ENCODE measurements at places on chromosomes 13 and 19. TPM values are rescaled to one million over a fixed set of nuclear protein-coding genes. Genes with fewer than 3 reads are reported as not detected.

- DNase-seq: no peak
Observed at GRCh38 chr13:60108589-60108988, 55.1 kb downstream of the DIAPH3 start.

DNA sequence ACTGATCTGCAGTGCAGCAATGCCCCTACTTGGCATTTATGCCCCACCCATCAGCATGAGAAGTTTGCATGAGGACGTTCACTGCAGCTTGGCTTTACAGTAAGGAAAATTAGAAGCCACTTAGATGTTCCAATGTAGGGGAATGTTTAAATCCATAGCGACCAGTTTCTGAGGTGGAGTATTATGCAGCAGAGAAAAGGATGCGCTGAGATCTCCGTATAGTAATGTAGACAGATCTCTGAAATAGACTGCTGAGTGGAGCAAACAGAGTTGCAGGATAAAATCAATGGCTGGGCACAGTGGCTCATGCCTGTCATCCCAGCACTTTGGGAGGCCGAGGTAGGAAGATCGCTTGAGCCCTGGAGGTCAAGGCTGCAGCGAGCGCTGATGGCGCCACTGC is 10.1 kb downstream of the PGPEP1 start:
- no peak for DNase-seq

DNA sequence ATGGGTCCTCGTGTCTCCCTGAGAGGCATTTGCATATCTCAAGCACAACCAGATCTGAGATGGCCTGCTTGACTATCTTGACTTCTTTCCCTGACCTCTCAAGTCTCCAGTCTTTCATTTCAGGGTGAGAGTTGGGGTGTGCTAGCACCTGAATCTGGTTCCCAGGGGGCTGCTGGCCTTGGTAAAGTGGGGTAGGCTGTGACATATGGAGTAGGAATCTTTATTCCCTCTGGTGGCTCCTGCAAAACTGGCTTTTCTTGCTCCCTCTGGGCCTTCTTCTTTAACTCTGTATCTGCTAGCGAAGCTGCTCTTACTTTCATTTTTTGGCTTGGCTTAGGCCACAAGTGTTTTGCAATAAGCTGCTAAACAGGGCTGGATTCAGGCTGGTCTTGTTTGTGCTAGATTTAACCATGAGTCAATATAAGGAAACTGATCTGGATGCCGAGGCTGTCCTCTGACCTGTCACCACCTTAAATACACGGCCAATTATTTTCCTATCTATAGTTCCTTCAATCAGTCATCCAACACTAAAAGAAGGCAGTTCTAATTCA is 42.3 kb downstream of the ZNF493 start:
- peak; percentile 4 for DNase-seq

- DNase-seq: no peak
Observed at GRCh38 chr19:6381030-6381750, 5.5 kb upstream of the PSPN start.

DNA sequence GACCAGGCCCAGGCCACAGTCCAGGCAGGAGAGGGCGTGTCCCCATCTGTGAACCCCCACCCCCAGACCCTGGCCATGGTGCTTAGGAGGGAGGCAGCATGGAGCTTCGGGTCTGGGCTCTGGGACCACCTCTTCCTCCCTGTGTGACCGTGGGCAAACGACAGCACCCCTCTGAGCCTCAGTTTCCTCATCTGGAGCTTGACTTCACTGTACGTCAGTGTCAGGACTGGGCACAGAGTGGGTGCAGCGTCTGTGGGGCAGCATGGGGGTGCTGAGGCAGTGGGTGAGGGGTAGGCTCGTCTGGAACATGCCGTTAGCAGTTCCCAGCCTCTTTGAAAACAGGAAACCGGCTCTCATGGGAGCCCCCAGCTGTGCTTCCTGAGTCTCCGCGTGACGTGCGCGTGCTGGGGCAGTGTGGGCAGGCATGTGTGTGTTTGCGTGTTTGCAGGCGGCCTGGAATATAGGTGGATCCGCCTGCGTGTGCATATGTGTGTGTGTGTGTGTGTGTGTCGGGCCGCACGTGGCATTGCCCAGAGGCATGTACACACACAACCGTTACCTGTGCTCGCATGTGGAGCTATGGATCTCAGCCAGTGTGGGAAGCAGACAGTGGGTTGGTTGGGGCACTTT is 15.8 kb downstream of the ARRDC2 start:
- DNase-seq: no peak

GRCh38 chr19:45528744-45529419 is 21.6 kb downstream of the VASP start:
- DNase-seq: no peak

DNA sequence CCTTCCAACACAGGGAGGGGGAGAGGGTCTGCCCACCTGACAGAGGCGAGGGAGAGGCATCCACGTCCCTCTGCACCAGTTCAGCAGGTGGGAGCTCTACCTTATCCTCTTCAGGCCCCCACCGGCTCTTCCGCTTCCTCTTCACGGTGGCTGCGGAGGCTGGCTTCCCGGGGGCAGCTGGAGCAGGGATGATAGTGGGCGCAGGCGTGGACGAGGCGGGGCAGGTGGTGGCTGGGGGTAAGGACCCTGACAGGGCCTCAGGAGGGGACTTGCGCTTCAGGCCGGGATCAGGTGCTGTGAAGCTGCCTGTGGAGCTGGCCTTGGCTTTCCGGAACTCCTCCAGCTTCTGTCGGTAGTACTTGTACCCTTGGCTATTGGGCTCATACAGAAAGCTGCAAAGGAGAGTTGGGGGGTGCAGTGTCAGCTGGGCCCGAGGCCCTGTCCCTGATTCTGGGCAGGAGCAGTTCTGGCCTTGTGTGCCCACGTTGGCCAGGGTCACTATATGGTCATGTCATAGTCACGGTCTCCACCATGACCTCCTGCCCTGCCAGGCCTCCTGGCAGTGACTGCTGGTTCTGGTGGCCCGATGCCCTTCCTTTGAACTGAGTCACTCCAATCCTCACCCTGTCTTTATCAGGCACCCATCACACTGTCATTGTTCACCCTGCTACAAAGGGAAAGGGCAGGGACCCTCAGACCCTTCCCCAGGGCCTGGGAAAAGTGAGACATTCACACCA is 23.2 kb downstream of the SUGP1 start:
- no peak for DNase-seq

- DNase-seq: no peak
Observed at GRCh38 chr13:44508562-44509077, 67.5 kb downstream of the TSC22D1 start.

DNA sequence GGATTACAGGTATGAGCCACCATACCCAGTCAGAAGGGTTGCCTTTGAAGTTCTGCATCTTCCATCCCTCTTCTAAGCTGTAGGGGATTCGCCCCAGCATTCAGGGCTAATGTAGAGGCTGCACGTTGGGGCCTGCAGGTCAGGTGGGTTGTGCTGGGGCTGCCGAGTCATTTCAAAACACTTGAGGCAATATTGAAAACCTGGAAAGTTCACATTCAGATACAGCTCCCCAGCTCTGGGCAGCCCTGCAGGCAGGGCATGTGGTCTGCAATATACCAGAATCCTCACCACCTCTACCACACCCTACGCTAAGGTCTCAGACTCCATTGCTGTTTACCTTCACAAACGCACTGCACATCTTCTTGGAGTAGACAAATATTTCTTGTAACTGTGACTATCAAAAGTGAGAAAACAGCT is 24.6 kb downstream of the CCNE1 start:
- DNase-seq: no peak

GRCh38 chr19:41299046-41299754 is 10.8 kb upstream of the CCDC97 start:
- no peak for DNase-seq

DNA sequence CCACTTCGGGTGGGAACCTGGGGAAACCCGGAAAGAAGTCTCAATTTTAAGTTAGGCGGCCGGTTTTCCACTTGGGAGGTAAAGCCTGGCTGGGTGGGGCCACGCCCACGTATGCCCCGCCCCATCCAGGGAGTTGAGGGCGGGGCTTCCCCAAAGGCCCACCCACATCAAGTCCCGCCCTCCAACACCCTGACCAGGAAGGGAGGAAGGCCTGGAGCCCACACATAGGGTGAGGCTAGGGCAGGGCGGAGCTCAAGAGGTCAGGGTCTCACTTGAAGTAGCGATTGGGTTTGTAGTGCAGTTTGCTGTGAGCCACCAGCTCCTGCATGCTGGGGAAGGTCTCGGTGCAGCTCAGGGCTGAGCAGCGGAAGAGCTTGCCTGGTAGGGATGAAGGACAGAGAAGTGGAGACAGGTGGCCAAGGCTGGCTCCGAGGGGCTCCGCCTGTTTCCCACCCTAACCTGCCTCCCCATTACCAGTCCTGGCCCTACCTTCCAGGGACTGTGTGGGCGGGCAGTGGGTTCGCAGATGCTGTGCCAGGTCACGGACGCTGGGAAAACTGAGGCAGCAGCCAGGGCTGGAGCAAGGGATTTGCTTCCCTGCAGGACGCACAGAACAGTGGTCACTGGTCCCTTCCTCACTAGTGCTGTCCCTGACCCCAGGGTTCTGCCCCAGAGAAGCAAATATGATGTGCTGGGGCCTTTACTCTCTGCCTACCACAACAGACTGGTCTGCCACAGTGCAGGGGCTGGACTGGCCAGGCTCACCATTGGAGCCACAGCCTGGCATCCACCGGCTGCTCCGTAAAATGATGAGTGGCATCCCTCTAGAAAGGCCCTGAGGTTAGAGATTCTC is 1.6 kb downstream of the ZNF414 start:
- DNase-seq: peak; percentile 60

GRCh38 chr13:42977219-42977659 is 14.8 kb downstream of the EPSTI1 start:
- no peak for DNase-seq

- no peak for DNase-seq
Observed at GRCh38 chr19:43743059-43743458, 11.7 kb downstream of the SMG9 start.

DNA sequence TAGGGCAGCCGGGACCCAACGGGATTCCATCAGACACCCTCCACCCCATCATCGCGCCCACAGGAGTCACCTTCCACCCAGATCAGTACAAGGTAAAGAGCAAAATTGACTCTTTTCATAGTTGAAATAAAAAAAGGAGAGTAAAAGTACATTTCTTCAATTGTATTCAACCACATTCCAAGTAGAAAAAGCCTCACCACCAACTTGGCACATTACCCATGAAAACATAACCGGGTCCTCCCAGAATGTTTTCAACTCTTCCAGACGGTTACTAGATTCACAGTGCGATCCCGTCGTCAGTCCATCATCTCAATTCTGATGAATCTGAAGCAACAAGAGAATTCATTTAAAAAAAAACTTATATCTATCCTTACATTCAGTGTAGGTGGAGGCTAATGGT is 125.2 kb downstream of the RAB20 start:
- DNase-seq: no peak

- no peak for DNase-seq
Observed at GRCh38 chr13:46726347-46726746, 70.6 kb downstream of the ESD start.

DNA sequence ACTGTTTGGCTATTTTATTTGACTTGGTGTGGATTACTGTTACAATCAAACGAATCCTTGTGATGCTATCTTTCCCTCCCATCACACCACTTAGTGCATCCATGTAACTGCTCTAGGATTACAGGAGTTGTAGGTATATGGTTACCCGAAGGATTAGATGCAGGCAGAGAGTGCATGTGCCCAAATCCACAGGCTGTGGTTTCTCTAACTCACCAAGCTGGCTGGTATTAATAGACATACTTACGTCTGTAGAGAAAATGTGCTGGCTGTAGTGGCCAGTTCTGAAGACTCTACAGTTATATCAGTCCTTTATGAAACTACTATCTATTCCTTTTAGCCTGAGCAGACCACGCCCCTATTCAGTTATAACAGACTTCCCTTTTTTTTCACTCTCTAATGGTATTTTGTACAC is 1.1 kb upstream of the HMGB1 start:
- DNase-seq: no peak

- no peak for DNase-seq
Observed at GRCh38 chr19:45816236-45817009, 1.3 kb upstream of the RSPH6A start.

GRCh38 chr13:79593121-79593520 is 112.2 kb downstream of the NDFIP2 start:
- DNase-seq: no peak

DNA sequence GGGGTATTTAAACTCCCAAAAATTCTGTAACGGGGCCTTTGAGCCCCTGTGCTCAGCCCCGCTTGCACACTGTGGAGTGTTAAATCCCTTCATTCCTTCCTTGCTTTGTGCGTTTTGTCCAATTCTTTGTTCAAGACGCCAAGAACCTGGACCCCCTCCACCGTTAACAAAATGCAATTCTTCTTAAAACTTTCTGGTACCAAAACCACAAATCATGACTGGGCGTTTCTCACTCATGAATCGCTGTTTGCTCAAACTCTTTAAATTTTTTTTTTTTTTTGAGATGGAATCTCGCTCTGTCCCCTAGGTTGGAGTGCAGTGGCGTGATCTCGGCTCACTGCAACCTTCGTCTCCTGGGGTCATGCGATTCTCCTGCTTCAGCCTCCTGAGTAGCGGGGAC is 881 bp downstream of the ZNF20 start:
- no peak for DNase-seq

DNA sequence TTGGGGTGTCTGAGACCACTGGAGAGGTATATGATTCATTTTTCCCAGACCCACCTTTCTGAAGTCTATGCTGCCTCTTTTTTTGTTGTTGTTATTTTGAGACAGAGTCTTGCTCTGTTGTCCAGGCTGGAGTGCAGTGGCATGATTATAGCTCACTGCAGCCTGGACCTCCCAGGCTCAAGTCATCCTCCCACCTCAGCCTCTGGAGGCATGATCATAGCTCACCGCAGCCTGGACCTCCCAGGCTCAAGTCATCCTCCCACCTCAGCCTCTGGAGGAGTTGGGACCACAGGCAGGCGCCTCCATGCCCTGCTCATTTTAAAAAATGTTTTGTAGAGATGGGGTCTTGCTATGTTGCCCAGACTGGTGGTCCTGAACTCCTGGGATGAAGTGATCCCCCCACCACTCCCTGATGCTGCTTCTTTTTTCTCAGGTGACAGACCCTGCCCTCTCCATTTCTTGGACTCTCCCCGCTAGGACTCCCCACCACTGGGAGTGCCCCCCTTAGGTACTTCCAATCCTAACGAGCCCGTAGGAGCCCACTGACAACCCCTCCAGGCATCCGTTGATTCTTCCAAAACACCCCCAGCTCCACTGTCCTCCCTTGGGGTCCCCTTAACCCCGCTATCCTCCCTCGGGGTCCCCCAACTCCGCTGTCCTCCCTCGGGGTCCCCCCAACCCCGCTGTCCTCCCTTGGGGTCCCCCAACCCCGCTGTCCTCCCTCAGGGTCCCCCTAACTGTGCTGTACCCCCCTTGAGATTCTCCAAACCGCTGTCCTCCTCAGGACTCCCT is 45.4 kb downstream of the ARHGEF18 start:
- no peak for DNase-seq

DNA sequence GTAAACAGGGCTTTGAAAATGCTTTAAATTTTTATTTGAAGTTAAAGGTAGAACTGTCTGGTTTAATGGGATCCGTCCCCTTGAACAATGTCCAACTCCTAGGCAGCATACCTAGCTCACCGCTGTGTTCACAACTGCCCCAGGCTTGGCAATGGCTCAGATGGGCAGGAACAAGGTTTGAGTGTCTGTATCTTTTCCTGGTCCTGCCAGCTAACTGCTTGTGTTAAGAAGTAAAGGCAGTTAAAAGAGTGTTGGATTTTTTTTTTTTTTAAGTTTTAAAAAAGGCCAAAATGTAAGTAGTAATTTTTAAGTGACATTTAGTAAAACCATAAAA is 66.7 kb upstream of the FNDC3A start:
- no peak for DNase-seq

GRCh38 chr19:40646743-40647254 is 43.7 kb downstream of the NUMBL start:
- no peak for DNase-seq

The ENOX1 gene
- not detected for total RNA-seq

The LNX2 gene
- 13.1 TPM for total RNA-seq

The SLC35E1 gene
- 17.2 TPM for total RNA-seq

The LILRA2 gene
- not detected for total RNA-seq

The PCDH20 gene
- not detected for total RNA-seq

The ZNF850 gene
- 11.4 TPM for total RNA-seq

The NCAN gene
- not detected for total RNA-seq

The SCEL gene
- not detected for total RNA-seq

Data from HepG2 (cell line).